ENCODE measurements at places on chromosomes 6 and 20.

DNA sequence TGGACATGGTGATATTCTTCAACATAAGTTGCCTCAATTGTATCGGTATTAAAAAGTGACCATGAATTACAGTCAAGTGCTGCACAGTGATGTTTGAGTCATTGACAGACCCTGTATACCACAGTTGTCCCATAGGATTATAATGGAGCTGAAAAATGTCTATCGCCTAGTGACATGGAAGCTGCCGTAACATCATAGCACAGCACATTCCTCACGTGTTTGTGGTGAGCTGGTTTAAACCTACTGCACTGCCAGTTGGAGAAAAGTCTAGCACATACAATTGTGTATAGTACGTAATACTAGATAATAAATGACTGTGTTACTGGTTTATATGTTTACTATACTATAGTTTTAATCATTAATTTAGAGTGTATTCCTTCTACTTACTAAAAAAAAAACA, 150.2 kb downstream of the CDH26 start:
- DNase-seq = no peak

DNA sequence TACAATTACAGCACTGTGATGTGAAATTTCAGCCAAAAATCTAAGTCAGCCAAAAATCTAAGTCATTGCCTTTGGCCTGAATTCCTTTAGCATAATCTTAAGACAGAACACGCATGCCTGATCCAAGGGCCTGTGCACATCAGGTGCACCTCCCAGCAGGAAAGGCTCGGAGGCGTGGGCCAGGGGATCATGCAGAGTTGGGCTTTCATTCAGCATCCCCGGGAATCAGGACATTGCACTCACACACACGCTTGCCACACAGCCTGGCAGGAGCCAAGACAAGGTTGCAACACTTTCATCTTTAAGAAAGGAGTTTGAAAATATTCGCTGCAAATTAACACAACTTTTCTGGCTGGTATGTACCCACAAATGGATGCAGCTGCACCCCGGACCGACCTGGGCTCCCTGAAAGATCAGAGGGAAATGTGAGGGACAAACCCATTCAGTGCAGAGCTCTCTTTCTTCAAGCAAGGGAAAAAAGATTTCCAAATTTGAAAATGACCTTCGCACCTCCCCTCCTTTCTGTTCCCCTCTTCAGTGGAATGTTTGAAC, 48.8 kb downstream of the ERMARD start:
- no peak for DNase-seq

GRCh38 chr6:139863346-139863745, 488.9 kb upstream of the CITED2 start:
- DNase-seq = no peak

- peak; percentile 38 for DNase-seq
Measured at GRCh38 chr20:433300-433975, 25.3 kb downstream of the RBCK1 start.

DNA sequence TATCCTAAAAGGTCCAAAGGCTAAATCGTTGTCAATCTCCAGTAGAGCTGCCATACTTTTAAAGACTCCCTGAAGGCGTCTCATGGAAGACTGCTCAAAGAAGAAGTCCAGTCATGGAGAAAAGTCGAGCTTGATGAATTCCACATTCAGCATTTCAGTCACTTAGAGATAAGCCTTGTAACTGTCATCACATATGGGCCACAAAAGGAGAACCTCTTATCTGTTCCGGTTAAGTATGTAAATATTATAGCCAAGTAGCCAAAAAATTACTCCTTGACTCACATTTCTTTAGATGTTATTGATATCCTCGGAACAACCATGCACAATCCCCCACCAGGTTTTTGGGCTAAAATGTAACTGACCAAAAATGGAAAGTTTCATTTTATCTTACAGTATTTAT, 9.8 kb upstream of the CNKSR3 start:
- no peak for DNase-seq

DNA sequence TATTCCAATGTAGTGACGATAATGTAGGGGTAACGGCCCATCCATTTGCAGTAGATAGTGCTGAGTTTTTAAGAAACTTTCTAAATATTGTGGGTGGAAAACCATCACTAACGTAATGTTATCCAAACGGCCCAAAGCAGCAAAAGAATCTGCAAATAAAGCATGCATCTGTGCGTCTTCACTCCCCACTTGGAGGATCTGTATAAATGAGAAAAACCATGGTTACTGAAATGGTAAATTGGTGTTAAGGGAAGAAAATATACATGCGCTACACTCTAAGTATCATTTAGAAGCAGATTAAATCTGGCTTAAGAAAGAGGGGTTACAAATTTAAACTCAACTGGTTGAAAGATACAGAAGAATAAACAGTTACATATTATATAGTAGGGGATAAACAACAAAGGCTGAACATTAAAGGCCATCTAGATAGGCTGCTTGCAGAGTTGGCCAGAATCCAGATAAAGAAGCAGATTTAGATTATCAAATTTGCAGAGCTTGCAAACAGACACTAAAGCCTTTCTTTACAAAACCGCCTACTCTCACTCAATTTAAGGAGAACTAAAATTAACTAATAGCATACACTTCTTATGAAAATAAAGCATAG, 93.3 kb downstream of the SESN1 start:
- no peak for DNase-seq

GRCh38 chr6:101747160-101747559, 353.7 kb downstream of the GRIK2 start:
- no peak for DNase-seq

- no peak for DNase-seq
Measured at GRCh38 chr6:7137335-7138045, 29.7 kb downstream of the RREB1 start.

GRCh38 chr6:3708540-3708939, 43.0 kb downstream of the PXDC1 start:
- no peak for DNase-seq

GRCh38 chr6:126067073-126067472, 80.7 kb downstream of the TRMT11 start:
- DNase-seq = no peak

GRCh38 chr6:125987026-125987617, 782 bp downstream of the TRMT11 start:
- no peak for DNase-seq

DNA sequence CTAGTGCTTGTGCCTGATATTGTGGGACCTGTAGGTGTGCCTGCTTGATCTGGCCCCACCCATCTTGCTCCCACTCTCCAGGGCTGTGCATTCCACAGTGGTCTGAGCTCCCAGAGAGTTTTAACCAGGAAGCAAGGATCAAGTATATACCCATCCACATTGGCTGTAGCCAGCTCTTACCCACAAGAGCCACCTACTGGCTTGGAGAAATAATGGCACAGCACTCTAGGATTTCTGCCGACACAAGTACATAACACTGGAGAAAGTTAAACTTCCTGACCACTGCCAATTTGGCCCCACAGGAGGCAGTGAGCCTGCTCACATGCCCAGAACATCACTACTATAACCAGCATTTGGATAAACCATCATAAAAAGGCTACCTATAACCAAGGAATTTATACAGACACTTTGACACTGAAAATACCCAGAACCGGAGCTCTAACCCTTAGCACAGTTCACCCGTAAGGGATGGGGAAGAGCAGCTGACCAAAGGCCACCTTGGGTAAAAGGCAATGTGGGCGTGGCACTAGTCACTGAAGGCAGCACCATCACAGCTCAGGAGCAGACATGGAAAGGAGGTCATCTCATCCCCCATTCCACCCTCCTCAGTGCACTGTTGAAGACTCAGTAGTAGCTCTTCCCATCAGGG, 440.4 kb downstream of the BTBD3 start:
- no peak for DNase-seq

DNA sequence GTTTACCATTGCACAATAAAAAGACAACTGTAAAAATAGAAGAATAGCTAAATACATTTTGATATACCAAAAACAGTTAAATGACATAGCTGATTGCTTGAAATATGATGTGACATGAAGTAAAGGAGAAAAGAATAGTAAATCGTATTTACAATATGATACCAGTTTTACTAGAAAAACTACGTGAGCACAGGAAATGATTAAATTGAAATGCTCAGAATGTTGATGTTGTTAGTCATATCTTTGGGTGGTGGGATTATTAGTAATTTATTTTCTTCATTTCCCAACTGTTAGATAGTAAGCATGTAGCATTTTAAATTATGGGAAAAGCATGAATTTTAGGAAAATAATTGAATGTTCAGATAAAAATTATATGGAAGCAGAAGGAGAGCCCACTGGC, 268.3 kb upstream of the TAB2 start:
- DNase-seq = no peak

- no peak for DNase-seq
Measured at GRCh38 chr6:107396211-107396610, 63.2 kb downstream of the PDSS2 start.

GRCh38 chr6:90003069-90003795, 109.0 kb downstream of the GJA10 start:
- DNase-seq = no peak

GRCh38 chr6:100103931-100104330, 109.9 kb upstream of the MCHR2 start:
- no peak for DNase-seq

- no peak for DNase-seq
Measured at GRCh38 chr6:106110164-106110826, 24.2 kb downstream of the PRDM1 start.

- no peak for DNase-seq
Measured at GRCh38 chr6:137342607-137343190, 123.5 kb upstream of the IFNGR1 start.

- DNase-seq = no peak
Measured at GRCh38 chr6:61606500-61606899, 679.5 kb downstream of the KHDRBS2 start.

GRCh38 chr20:61521687-61522420, 269.8 kb downstream of the CDH4 start:
- DNase-seq = no peak

- DNase-seq = no peak
Measured at GRCh38 chr6:55379471-55379870, 52.2 kb downstream of the GFRAL start.

DNA sequence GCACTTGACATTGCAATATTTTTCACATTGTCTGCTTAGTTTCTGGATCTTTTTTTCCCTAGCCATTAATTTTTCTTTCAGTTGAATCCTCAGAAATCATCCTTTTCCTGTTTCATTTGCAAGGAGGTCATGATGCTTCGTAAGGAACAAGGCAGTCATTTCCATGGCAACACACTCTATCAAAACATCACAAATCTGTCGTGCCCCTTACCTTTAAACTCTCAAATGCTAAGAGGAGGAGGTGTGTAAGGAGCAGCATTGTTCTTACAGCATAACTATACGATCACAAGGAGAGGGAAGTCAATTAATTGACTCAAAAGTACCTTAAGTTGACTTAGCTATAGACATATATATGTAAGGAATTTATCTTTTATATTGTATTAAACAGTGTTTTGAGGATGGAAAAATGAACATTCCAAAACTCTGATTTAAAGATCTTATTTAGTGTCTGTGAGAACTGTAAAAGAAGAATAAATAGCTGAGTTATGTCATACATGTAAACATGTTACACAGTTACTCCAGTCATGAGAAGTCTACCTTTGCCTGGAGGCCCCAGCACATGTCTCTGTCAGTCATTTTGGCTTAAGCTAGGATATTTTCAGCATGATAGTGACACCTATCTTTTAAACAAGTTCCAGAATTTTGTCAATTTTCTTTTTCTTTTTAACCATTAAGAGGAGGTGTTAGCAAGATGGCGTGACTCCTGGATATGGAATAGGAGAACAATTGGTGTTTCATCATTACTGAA, 41.6 kb downstream of the CDKAL1 start:
- no peak for DNase-seq

- DNase-seq = no peak
Measured at GRCh38 chr20:48616481-48616880, 211.3 kb downstream of the PREX1 start.

DNA sequence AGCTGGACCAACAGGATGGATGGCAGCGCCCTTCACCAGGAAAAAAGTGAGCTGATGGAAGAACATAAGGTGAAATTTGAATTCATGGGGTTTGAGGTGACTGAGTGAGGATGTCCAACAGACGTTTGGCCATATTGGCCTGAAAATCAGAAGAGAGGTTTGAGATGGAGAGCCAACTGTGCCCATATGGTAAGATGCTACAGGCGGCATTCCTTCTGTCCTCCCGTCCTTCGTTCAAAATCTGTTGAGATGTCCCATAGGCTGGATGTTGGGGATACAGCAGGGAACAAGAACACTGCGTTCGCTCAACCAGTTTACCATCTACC, 468 bp upstream of the CMTR1 start:
- no peak for DNase-seq

DNA sequence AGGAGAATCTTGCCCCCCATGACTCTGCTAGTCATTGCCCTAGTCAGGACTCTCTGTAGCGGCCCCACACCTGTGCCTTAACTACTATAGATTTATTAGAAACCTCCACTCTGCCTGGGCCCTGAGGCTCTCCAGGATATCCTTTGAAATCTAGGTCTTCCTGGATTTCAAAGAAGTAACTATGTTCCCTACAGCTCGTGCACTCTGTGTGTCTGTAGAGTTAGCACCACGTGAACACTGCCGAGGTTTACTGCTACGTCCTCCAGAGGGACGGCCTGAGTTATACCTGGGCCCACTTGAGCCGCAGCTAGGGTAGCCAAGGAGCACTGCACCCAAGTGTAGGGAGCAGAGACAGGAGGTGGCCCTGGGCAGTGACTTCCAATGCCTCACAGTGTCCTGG, 19.8 kb downstream of the GLP1R start:
- DNase-seq = no peak

- no peak for DNase-seq
Measured at GRCh38 chr6:113172531-113172966, 684.6 kb upstream of the MARCKS start.

DNA sequence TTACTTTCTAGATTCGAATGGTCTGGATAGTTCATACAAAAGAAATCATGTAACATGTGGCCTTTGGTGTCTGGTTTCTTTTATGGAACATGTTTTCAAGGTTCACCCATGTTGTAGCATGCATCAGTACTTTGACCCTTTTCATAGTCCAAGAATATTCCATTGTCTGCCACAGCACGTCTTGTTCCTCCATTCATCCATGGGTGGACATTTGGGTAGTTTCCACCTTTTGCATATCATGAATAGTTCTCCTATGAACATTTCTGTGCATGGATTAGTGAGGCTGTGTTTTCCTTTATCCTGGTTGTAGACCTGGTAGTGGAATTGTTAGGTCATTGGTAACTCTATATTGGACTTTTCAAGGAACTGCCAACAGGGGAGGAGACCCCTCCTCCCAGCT, 31.7 kb downstream of the GSTA3 start:
- DNase-seq = no peak

DNA sequence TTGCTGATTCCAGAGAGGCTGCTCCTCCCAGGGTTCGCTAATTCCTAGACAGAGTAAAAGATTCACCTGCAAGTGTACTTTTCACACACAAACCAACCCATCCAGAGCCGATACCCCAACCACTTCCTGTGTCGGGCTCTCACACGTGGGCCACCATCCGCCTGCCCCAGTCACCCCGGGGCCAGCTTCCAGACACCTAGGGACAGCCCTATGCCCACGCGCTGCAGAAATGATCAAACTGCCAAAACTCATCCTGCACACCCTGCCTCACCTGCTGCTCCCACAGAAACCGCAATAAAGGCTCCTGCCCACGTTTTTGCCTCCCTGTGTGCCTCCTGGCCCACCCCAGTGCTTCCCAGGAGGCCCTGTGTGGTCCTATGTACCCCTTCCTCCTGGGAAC, 59.5 kb downstream of the PSMG4 start:
- DNase-seq = peak; percentile 21

GRCh38 chr6:118469468-118469867, 78.6 kb upstream of the PLN start:
- no peak for DNase-seq

GRCh38 chr6:163721922-163722692, 307.6 kb downstream of the QKI start:
- DNase-seq = no peak
